ENCODE measurements at places on chromosomes 12 and 14. TPM values are rescaled to one million over a fixed set of nuclear protein-coding genes. Genes with fewer than 3 reads are reported as not detected.
A peak's percentile ranks its signal among the peaks of the same experiment; 100 is the strongest.

DNA sequence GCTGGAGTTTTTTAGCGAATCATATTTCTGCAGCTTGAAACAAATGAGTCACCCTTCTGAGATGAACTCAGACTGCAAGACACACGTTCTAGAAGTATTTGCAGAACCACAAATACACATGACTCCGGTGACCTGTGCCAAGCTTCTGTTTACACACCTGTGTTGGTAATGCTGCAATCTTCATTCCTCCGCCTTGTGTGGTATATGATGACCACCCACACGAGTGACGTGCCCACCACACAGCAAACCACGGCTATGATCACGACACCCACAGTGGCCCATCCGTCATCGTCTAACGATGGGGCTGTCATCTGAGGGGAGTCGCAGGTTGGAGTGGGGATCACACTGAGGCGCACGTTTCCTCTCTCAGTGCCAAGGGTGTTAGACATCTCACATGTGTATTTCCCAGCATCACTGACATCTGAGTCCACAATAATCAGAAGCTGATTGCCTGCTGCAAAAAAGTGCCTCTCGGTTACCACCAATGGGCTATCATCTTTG, 43.0 kb downstream of the LRIG3 start:
- no peak for DNase-seq

DNA sequence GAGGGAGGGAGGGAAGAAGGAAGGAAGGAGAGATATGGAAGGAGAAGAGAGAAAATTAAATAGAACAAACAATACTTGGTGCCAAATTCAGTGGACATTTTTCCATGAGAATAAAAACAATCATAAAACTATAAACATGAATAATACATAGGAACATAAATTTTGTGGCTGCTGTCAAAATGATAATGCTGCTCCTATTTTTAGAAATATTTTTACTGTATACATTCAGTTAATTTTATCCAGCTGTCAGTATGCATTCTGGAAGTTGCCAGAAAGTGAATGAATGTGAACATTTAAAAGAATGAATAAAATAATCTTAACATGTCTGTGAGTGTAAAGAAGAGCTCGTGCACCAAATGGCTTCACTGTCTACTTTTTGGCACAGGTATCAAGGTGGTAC, 13.9 kb upstream of the PCED1B start:
- peak; percentile 62 for DNase-seq

GRCh38 chr14:55370883-55371455, 40.7 kb downstream of the ATG14 start:
- DNase-seq = no peak

DNA sequence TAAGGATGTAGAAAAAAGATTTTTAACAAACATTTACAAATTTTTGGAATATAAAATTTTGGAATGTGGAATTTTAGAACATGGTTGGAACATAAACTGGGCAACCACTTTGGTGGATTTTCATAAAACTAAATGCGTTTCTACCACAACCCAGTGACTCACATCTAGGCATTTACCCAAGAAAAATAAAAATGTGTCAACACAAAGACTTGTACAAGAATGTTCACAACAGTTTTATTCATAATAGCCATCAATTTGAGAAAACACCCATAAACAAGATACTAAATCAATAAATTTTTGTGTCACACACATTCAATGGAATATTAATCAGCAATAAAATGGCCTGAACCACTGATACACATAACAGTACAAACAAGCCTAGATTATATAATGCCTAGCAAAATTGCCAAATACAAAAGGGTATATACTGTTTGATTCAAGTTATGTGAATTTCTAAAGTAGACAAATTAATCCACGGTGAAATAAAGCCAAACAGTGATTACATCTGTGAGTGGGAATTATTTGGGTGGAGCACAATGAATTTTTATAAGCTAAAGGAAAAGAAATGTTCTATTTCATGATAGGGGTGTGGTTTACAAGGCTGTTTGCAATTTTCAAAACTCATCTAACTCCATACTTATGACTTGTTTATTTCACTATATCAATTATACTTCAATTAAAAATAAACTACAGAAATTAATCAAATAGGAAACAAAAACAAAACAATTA, 415.2 kb upstream of the OR4E1 start:
- DNase-seq = no peak

- peak; percentile 46 for DNase-seq
Measured at GRCh38 chr12:12715459-12716150, 1.6 kb upstream of the CDKN1B start.

- DNase-seq = no peak
Measured at GRCh38 chr14:104214431-104215218, 76.2 kb downstream of the KIF26A start.

DNA sequence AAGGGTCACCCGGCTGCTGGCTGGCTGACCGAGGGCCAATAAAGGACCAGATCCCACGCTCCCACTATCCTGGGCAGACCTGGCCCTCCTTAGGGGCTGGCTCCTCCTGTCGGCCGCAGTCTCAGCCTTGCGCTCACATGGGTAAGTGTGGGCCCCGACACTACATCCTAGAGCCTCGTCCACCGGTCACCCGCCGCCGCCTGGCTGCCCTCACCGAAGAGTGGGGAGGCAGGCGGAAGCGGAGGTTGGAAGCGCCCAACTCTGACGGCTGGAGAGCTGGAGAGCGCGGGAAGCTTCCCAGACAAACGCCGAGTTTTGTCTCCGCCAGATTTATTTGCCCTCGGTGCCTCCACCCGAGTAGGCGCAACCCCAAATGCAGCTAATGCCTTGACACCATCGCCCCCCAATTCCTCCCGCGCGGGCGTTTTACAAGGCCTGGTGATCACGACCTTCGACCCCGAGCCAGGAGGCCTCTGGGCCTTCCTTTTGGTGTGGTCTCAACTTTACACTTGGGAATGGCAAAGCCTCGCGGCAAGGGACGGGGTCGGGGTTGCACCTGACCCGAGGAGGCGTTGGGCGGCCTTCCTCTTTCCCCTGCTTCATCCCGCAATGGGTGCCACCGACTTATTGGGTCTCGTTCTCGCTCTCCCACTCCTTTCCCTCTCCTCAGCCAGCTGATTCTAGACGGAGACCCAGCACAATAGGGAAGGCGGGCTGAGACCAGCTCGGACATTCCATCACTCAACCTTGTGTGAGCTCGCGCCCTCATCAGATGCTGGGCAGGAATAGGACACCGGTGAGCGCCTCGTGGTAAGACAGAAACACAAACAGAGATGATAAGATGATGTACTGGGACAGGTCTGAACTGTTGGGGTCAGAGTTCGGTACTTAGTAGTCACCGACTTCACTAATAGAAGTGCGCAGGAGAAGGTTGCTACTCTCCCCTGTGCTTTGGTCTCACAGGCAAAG, 78.3 kb upstream of the ANO4 start:
- DNase-seq = no peak

DNA sequence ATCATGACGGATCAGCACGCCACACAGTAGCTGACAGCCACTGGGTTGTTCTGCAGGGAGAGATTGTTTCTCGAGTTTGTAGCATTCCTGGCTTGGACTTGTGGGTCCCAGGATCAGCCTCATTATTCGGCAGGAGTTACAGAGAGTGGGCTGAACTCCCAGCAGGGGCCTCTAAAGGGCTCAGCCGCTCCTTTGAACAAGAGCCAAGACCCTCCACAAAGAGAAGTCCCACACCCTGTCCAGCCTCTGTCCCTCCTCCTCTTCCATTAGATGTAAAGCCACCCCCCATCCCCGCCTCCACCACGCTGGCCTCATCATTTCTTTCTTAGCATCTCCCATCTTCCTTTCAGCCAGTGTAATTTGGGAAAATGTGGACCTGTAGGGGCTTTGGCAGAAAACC, 96.7 kb upstream of the HSPB8 start:
- DNase-seq = no peak

The FBRSL1 gene
- 5.0 TPM for total RNA-seq

The PRR4 gene
- 1.6 TPM for total RNA-seq

GRCh38 chr12:85779768-85780167, 56.4 kb downstream of the RASSF9 start:
- DNase-seq = no peak

GRCh38 chr14:51938137-51938536, 51.2 kb upstream of the RTRAF start:
- no peak for DNase-seq

GRCh38 chr14:64035143-64035542, 182.3 kb downstream of the SYNE2 start:
- DNase-seq = no peak

The RBM25 gene
- total RNA-seq = 56.7 TPM

The GAS2L3 gene
- 33.2 TPM for total RNA-seq

The PNP gene
- total RNA-seq = 24.4 TPM

- DNase-seq = no peak
Measured at GRCh38 chr12:68349921-68350606, 17.9 kb upstream of the MDM1 start.

GRCh38 chr12:128606970-128607369, 216.8 kb downstream of the SLC15A4 start:
- DNase-seq = no peak

DNA sequence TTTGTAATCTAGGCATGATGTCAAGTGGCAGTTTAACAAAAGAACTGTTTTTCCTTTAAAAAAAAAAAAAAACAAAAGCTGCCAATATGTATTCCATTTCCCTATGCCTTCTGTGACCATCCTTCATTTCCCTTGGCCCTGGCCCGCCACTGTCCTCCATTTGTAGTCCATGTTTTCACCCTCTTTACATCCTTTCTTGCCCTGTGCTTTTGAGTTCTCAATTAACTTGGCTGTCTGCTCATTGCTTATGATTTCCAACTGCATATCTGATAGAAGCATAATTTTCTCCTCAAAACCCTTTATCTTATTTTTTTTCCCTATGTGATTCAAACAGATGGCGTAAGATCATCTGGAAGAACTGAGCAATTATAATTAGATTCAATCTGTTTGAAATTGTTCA, 297.5 kb downstream of the NAV3 start:
- DNase-seq = no peak

DNA sequence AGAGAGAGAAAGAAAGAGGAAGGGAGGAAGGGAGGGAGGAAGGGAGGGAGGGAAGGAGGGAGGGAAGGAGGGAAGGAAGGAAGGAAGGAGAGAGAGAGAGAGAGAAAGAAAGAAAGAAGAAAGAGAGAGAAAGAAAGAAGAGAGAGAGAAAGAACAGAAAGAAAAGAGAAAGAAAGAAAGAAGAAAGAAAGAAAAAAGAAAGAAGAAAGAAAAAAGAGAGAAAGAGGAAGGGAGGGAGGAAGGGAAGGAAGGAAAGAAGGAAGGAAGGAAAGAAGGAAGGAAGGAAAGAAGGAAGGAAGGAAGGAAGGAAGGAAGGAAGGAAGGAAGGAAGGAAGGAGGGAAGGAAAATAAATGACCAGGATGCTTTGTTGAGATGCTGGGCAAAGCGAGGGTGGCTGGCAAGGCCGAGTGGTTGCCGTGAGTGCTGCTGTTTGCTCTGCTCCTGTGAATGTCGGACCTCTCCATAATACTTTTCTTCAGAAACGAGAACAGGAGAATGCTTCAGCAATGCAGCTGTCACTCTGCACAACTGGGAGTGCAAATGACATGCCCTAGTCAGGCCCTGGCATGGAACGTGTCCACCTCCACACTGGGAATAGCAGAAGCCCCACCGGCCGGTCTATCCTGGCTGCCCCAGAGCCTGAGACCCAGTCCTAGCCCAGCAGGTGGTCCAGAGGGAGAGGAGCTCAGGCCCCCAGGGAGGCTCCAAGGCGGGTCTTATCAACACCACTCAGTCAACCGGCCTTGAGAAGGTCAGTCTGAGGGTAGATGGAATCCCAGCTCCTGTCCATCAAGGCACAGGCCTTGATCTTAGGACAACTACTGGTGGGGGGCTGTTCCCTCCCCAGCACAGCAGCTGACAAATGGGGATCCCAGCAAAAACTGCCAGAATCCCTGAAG, 25.1 kb upstream of the EIF5 start:
- no peak for DNase-seq

- no peak for DNase-seq
Measured at GRCh38 chr14:84622357-84622756, 907.6 kb upstream of the FLRT2 start.

The ERP27 gene
- total RNA-seq = 1.9 TPM

DNA sequence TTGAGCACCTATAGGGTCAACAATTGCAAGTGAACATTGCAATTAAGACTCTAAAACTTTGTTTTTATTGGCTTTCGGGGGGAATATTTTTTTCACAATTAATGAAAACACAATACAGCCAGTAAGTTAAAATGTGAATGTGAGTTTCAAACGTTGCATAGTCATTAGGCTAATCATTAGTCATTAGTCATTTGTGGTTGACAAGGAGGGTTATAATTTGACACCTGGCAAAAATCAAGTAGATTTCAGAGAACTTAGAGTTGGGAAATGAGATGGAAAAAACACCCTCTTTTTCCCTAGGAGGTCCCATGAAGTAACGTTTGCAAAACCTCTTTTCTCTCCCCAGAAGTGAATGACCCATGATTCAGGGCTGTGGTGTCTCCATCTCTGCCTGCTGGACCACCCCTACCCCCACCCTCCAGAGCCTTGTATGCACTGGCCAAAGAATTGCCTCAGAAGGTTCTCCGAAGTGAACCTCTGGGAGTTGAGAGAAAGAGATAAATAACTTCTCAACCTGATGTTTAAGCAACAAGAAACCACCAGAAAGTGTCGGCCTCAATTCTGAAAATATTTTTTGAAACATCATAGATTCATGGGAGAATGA, 196.3 kb downstream of the PAX9 start:
- no peak for DNase-seq

The TOMM20L gene
- not detected for total RNA-seq

DNA sequence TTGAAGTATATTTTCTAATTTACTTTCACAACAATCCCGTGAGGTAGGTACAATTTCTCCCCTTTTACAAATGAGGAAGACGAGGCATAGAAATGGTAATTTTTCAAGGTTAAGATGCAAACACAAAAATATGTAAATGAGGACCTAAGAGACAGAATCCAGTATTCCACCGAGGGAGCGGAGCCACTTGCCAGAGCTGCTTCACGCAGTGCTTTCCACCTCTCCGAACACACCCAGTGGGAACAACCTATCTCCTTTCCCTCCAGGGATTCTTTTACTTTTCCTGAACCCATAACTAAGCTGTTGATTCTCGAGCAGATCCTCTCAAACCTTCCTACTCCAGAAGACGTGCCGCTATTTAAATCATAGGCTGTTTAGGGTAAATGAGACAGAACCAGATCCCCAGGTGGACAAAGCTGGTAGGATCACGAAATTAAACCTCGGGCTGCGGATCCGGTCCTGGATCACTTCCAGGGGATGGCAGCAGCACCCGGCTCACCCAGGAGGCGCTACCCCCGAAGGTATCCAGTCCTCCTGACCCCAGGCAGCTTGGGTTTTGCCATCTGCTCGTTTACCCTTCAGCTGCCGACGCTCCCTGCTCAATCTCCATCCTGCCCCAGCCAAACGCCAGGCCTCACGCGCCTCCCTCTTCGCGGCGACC, 1.5 kb downstream of the DDHD1 start:
- no peak for DNase-seq

The KRT74 gene
- 133 TPM for total RNA-seq
